ENCODE measurements at places on chromosomes 3 and 15.

- no peak for DNase-seq
Measured at GRCh38 chr3:13518516-13518953, 30.4 kb upstream of the FBLN2 start.

DNA sequence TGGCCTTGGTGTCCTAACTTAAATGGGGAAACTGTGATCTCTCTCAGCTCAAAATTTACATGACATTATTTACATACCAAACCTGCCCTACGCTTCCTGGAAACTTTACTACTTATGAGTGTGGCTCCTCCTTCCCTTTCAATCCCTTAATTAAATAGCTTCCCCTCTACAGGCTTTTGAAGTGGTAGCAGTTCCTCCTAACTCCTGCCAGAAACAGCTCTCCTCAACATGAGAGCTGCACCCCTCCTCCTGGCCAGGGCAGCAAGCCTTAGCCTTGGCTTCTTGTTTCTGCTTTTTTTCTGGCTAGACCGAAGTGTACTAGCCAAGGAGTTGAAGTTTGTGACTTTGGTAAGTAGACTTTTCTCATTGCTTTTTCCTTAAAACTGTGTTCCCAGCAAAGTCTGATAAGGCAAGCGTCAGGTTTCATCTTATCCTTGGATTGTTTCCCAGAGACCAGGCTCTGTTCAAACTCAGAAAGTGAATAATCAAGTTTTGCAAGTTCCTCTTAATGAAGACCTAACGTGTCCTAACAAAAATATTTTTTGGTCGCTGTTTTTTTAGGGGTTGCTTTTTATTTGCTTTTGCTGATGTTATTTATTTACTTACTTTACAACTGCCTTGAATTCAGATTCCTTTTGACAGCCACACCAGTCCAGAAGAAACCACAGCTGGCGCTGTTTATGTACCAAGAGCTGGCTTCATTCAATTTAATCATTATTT, at the start of gene ACP3:
Gene ACP3, plus strand, starts transcription at position 179 of the 720 bp plus-strand sequence. Its CDS starts 50 bp downstream, at position 229.
- no peak for DNase-seq

DNA sequence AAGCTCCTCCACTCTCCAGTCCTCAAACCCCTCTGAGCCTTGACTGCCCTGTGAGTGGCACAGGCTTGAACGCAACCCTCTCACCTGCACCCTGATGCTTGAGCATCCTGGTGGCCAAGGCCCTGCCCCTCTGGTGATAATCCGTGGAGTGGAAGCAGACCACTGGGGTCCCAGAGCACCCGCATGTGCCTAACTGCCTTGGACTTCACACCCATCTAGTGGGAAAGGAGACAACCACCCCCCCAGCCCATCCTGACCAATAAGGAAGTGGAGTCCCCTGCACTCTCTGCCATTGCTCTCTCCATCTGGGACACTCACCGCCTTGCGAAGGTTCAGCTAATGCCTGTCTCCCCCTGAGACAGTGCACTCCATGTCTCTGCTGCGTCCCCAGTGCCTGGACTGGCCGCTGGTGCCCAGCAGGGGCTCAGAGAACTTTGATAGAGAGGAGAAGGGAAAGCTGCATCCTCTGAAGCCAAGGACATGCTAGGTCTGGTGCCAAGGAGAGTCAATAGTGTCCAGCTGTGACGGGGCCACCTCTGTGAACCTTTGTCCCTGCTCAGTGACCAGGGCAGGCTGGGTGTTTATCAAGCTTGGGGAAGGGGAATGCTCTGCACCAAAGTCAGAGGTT, 3.4 kb downstream of the KLF15 start:
- no peak for DNase-seq

DNA sequence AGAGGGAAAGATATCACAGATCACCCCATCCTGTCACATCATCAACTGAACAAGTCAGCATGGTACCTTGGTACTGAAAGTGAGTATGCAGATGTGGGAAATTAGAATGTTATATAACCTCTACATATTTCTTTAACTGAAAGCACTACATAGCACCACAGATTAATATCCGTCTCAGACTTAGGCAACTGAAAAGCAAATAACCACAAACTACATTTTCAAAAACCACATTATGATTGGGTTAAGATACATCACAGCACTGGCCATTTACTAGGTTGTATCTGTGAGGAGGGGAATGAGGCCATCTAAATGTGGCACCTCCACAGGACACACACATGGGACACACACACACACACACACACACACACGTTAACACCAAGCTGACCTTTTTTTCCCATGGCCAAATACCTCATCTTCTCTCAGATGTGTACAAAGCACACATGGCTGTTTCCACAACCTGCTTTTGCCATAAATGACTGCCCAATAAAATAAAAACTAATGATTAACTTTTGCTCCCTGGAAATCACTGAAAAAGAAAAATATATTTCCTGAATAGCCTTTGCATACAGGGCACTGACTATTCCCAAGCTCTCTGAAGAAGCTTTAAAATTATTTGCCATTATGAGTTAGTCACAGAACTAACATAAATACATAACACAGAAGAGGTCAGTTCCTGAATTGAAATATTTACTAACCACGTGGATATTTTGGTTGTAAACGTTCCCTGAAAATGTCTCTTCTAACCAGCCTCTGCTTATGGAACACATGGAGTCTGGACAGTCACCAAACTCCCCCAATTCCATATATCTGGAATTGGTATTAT, 60.1 kb downstream of the SUMF1 start:
- DNase-seq = no peak

- DNase-seq = no peak
Measured at GRCh38 chr3:20846832-20847231, 660.8 kb upstream of the SGO1 start.

DNA sequence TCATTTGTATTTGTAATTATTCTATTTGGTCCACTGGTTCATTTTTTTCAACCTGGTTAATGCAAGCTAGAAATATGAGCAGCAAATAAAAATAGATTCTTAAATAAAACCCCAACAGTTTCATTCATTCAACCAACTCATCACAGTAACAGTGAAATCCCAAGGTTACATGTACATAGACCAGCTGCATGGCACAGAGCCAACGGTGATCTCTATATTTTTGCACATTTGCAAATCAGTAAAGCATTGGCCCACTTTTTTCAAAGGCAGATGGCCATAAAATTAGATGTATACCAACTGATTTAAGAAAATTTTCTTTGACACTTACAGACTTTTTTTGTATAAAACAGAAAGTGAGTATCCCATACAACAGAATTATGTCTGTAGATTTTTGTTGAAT, 49.3 kb downstream of the STRIT1 start:
- DNase-seq = no peak

DNA sequence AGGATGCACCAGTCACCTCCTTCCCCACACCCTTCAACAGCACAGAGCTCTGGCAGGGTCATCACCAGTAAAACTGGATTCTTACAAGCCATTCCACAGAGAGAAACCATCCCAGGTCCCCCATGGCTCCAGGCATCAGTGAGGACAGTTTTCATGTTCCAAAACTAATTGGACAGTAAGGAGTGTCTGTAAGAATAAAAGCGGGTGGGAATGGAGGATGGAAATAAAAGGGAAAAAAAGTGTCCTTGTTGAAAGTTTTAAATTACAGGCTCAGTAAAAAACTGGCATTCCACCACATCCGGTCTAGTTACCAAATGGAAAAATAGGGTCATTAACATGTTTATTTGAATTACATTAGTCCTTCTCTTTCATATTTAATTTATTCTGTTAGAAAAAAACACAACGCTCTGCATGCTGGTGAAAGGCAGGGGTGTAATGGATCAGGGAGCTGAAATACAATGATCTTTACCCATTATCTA, 117.4 kb downstream of the TIGIT start:
- DNase-seq = no peak

DNA sequence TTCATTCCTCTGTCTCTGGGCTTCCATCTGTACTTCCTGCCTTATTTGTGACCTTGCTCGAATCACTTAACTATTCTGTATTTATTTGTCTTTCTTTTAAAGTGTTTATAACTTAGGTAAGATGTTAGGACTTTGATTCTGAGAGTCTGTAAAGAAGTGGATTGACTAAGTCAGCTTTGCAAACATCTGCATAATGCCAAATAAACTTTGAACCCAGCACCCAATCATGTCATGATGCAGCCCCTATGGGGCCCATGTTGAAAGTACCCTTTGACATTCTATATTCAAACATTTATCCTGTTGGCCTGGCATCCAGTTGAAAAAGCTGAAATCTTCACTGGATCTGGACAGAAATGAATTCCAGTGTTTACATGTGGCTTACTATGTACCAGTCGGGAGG, 3.8 kb upstream of the MYRIP start:
- DNase-seq = no peak

- DNase-seq = no peak
Measured at GRCh38 chr3:162743091-162743490, 1246.5 kb downstream of the OTOL1 start.

GRCh38 chr15:60682115-60682514, 203.2 kb upstream of the ICE2 start:
- DNase-seq = no peak

DNA sequence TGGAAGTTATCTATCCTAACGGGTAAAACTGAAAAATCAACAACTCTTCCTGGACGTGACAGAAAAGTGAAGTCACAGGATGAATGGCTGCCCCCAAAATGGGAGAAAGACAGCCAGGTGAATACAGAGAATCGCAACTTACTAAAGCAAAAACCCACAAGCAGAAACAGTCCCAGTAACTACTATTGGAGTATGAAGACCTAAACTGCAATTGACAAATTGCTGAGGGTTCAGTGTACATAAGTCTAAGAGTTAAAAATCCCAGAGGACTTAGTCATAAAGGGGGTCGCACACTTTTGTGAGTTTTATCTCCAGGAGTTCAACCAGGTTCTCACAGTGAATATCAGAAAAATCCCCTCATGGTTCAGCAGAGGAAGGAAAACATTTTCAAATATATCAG, 56.8 kb upstream of the IMPG2 start:
- DNase-seq = no peak

DNA sequence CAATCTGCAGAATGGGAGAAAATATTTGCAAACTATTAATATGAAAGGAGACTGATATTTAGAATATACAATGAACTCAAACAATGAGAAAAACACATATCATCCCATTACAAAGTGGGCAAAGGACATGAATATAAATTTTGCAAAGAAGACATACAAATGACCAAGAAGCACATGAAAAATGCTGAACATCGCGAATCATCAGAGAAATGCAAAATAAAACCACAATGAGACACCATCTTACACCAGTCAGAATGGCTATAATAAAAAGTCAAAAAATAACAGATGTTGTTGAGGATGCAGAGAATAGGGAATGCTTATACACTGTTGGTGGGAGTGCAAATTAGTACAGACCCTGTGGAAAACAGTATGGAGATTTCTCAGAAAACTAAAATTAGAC, 83.6 kb downstream of the RAP2B start:
- DNase-seq = no peak

GRCh38 chr3:194723846-194724618, 38.3 kb downstream of the FAM43A start:
- DNase-seq = no peak

DNA sequence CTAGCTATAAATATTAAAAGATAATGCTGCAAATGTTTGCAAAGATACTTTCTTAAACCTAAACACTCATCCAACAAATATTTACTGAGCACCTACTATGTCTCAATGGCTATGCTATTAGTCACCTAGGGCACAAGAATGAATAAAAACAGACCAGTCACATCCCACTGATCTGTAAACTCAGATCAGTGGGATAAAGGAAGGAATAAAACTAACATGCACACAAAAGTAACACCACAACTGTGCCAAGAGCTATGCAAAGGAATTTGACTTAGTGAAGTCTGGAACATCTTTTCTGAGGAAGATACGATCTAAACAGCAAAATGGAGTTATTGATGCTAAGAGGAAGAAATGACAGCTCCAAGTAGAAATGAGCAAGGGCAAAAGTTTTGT, 56.6 kb downstream of the CBLB start:
- no peak for DNase-seq

DNA sequence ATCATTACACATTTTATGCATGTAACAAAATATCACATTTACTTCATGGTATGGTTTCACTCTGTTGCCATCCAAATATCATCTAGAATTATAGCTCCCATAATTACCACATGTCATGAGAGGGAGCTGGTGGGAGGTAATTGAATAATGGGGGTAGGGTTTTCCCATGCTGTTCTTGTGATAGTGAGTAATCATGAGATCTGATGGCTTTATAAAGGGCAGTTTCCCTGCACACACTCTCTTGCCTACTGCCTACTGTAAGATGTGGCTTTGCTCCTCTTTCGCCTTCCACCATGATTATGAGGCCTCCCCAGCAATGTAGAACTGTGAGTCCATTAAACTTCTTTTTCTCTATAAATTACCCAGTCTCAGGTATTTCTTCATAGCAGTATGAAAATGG, 123.4 kb downstream of the SATB1 start:
- no peak for DNase-seq

DNA sequence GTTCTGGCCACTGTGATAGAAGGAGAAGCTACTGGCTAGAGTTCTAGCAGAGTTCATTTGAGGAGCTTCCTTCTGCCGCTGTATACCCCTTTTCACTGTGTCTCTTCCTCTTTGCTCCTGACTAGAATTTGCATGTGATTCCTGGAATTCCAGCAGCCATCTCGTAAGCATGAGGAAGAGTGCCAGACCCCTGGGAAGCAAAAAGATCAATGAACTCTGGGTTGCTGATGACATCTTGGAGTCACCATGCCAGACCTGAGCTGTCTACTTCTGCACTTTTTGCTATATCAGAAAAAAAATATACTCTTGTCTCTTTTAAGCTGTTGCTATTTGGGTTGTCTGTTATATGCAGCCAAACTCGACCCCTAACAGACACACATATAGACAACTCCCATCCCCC, 3.7 kb upstream of the ADAMTS17 start:
- DNase-seq = no peak

- no peak for DNase-seq
Measured at GRCh38 chr3:119745942-119746341, 36.0 kb upstream of the NR1I2 start.

- DNase-seq = no peak
Measured at GRCh38 chr3:189121092-189121491, 50.7 kb upstream of the TPRG1 start.

GRCh38 chr15:92655178-92655995, at the start of gene FAM174B:
TSS of gene FAM174B (minus strand) at chr15:92655775.
- no peak for DNase-seq

GRCh38 chr3:61595288-61595687, 33.9 kb downstream of the PTPRG start:
- DNase-seq = no peak

GRCh38 chr3:13016083-13016720, 57.0 kb downstream of the IQSEC1 start:
- no peak for DNase-seq

- DNase-seq = no peak
Measured at GRCh38 chr15:72538931-72539330, 64.8 kb downstream of the ARIH1 start.

- DNase-seq = no peak
Measured at GRCh38 chr15:74179101-74179841, 5.8 kb downstream of the ISLR start.

DNA sequence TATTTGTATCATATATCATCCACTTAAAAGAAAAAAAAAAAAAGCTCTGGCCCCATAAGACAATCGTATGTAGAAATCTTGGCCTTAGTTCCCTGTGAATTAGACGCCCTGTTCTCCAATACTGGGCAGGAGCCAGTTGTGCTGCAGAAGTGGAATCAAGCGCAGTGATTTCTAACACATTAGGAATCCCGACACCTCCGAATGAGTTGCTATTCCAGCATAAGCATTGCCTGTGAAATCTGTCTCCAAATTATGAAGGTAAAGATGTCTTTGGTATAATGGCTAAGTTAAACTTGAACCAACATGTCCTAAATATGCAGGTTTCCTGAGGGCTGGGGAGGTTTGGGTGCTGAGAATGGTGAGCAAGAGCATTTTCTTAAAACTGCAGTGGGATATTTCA, 199.4 kb upstream of the ARRDC4 start:
- no peak for DNase-seq

GRCh38 chr3:56375654-56376053, 92.6 kb downstream of the ERC2 start:
- no peak for DNase-seq

All from stimulated activated CD4-positive, alpha-beta T cell treated with anti-CD3 and anti-CD28 coated beads, Interleukin-1b, Interleukin-23, amount 100 ng/mL, for 1 hour (primary cell).